ENCODE measurements at places on chromosomes 3 and 15.
A peak's percentile ranks its signal among the peaks of the same experiment; 100 is the strongest.

DNA sequence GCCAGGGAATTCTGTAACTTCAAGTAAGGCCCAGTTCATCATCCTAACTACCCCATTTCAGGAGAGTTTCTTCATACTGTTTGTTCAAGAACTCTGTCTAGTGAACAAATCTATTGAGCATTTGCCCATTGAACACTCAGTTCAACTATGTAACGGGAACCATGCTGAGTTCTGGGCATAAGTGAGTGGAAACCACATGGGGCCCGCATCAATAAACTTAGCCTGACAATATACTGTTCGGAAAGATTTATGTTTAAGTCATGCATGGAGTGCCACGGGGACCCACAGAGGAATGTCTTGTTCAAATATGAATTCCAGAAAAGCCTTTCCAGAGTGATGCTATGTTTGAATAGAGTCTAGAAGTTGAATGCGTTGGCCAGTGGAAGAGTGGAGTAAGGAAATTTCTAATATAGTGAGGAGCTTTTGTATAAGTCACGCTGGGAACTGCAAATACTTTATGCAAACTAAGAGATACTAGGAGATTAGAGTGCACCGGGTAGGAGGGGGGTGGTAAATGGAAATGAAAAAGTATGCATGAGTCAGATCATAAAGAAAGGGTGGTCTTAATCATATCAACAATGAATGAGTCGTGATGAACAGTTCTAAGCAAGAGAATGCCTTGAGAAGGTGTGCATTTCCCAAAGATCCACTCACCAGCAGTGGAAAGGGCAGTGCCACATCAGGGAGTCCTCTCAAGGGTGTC, 279.8 kb downstream of the VPS13C start:
- DNase-seq = no peak

DNA sequence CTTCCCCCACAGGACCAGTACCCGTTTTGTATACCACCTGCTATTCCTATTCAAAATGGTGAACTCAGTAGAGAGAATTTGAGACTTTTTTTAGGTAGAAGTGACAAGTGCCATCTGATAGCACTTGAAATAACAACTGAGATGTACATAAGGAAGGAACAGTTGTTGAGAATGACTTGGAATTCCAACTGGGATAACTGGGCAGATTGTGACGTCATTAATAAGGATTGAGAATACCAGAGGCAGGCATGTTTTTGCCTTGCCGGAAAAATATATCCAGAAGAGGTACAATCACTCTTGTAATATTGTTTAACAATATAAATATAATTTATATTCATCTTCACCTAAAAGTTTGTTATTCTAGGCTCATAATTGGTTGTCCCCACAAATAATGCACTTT, 454.1 kb upstream of the RGMA start:
- DNase-seq = no peak

GRCh38 chr3:69500604-69501003, 114.7 kb upstream of the FRMD4B start:
- DNase-seq = peak; percentile 47

- DNase-seq = no peak
Observed at GRCh38 chr3:195549931-195550519, 6.9 kb upstream of the PPP1R2 start.

- no peak for DNase-seq
Observed at GRCh38 chr15:88624971-88625490, 3.9 kb downstream of the AEN start.

- DNase-seq = no peak
Observed at GRCh38 chr15:33955945-33956344, 12.4 kb upstream of the CHRM5 start.

DNA sequence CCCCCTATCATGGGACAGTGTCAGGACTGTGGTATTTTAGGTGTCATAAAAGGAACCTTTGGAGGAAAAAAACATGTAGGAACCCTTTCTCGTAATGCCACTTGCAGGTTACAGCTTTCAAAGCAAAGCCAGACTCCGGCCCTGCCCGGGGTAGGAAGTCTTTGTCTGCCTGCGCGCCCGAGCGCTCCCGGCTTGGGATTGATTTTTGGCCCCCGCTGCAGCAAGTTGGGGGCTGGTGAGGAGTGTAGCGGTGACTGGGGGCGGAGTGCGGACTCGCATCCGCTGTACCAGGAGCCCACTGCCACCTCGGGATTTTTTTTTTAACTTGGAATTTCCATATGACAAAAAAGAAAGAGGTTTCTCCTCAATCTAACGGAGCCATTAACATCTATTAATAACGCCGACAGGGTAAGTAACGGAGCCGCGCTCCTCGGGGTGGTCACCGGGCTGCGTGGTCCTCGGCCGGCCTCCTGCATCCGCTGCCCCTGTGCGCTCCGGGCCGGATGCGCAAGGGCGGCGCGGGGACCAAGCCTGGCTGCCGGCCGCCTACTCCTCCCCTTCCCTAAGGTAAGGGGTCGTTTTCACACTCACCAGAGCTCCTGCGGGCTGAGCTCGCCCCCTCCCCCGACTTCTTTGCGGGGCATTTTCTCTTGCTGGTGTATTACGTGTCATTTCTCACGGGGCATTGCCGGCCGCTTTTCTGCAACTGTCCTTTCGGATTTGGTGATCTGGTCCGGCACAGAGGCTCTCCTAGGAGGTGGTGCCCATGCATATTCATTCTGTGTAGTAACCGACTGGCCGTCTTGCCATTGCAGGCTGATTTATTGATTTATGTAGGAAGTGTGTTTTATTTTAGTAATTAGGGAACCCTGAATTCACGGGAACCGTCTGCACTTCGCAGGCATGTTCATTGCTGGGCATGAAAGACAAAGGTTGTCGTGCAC, 219.8 kb upstream of the TOPAZ1 start:
- no peak for DNase-seq

GRCh38 chr3:71355862-71356261, 227.7 kb downstream of the FOXP1 start:
- no peak for DNase-seq

DNA sequence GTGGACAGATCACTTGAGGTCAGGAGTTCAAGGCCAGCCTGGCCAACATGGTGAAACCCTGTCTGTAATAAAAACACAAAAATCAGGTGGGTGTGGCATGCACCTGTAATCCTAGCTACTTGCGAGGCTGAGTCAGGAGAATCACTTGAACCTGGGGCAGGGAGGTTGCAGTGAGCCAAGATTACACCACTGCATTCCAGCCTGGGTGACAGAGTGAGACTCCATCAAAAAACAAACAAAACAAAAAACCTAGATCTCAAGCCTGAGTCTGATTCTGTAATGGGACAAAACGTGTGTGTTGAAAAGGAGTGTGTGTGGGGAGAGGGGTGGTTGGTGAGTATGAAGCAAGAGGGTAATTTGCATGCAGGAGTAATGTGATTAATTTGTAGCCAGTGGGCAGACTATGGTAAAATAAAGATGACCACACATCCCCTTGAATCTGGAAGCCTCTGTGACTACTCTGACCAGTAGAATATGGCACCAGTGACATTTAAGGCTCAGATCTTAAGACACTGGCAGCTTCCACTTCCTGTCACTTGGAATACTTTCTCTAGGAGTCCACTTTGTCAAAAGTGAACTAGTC, 18.4 kb upstream of the OPA1 start:
- no peak for DNase-seq

Measured in hippocampal formation (tissue), 2 donors.